ENCODE measurements at places on chromosomes 5 and 9.

DNA sequence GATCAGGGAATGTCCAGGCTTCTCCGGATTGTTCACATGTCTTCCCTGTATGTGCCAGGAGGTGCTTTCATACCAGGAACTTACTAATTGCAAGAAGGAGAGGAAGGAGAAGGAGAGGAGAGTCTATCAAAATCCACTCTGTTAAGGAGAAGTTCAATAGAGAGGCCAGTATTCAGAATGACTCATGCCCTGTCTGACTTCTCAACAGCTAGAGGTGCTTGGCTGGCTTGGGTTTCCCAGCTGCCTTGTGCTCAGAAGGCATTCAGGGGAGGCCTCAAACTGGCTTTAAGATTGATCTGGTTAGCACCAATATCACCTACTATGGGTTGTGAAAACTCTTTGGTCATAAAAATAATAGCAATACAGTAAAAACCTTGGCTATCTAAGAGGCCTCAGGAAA, 167.9 kb upstream of the GLRA1 start:
- DNase-seq = no peak

DNA sequence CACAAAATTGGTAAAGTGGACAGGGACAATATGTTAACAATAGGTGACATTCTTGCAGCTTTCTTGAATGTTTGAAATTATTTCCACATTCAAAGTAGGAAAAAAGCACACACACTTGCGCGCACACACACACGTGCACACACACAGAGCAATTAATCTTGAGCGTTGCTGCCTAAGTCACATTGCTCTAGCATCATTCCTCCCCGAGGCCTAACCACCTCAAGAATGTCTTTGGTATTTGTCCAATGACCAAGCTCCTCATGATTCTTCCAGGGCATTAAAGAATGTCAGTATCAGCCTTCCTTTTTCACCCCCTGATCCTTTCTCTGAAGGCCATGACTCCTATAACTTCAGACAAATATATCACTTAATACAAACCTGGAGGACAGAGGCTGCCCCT, 198.1 kb downstream of the NPR3 start:
- no peak for DNase-seq

DNA sequence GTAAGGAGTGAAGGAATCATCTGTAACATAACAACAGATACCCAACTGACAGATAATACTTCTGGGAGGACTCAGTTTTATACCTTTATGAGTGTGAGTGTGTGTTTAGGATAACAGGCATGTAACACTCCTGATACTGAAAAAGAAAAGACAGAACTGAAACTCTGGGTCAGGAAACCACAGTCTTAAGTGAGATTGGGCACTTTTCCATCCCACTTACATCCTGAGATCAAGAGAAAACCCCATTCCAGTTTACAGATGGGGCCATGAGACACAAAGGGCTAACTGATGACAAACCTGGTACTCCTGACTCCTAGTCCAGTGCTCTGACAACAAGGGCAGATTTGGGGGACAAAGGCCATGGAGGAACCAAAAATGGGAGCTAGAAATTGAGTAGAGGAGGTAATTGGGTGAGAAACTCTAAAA, 18.0 kb downstream of the IL5 start:
- DNase-seq = no peak

- DNase-seq = no peak
Measured at GRCh38 chr9:77952635-77953328, 78.8 kb downstream of the GNAQ start.

- no peak for DNase-seq
Measured at GRCh38 chr9:3962971-3963642, 336.8 kb downstream of the GLIS3 start.

- no peak for DNase-seq
Measured at GRCh38 chr5:78731884-78732283, 83.3 kb upstream of the LHFPL2 start.

DNA sequence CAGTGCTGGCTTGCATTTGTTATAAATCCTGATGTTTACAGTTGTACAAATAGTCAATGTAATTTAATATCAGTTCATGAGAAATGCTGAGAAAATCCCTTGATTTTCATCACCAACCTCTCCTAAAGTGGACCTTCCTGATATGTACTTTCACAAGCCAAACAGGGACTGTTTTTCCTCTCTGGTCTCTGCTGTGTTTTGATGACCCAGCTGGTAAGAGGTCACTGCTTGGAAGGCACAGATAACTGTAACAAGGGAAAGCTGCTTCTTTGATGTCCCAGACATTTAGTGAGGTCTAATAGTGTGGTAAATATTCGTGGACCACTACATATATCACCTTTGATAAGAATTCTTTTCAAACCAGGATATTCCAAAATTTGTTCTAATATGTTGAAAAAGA, 68.7 kb upstream of the HAPLN1 start:
- DNase-seq = no peak

GRCh38 chr9:34072868-34073590, 24.3 kb upstream of the UBAP2 start:
- DNase-seq = no peak

DNA sequence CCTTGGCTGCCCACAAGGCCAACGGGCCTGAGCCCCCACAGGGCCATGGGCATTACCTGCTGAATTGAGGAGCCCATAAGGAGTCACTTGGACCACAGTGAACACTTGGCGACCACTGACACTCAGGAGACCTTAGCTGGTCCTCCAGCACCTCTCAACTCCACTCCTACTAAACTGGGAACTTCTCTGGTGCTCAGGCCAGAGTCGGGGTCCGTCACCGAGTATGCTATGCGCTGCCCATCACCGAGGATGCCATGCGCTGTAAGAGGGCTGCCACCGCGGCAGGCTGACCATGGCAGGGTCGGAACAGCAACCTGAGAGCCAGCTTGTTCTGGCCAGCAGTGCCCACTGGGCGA, 600 bp upstream of the SQSTM1 start:
- DNase-seq = no peak

GRCh38 chr9:134678666-134679443, 37.3 kb downstream of the COL5A1 start:
- no peak for DNase-seq

DNA sequence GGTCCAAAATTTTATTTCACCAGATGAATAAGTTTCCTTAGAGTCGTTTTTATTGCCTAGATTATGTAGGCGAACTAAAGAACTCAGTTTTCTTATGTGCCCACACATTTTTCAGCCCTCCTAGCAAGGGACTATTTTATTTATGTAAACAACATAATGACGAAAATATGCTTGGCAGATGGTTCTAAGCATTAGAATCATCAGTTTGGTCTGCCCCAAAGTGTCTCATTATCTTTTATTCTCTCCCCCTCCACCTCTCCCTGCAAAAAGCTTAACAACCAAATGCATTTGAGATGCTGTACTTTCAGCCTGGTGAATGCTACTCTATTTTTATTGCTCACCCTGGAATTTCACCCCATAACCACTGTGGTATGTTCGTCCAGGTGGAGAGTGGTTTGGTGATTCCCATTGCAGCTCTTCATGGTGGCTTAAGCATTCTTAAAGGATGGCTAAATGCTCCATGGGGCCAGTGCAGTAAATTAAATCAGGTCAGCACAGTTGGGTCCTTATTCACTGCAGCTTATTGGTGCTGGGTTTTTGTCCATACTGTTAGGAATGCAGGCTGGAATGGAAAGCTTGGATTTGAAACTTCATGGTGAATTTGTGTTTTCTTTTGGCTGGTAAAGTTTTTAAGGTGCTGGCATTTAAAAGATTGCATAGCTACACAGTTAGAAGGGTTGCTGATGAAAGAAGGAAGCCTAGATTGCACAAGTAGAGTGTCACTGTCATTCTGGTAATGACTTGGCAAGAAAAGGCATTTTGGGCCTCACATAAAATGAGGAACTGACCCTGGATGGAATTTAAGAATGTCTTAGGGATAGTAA, 39.2 kb downstream of the TLE4 start:
- no peak for DNase-seq

GRCh38 chr5:18959535-18959934, 1028.5 kb downstream of the CDH18 start:
- no peak for DNase-seq

GRCh38 chr5:148849461-148849860, 23.1 kb downstream of the ADRB2 start:
- DNase-seq = no peak

DNA sequence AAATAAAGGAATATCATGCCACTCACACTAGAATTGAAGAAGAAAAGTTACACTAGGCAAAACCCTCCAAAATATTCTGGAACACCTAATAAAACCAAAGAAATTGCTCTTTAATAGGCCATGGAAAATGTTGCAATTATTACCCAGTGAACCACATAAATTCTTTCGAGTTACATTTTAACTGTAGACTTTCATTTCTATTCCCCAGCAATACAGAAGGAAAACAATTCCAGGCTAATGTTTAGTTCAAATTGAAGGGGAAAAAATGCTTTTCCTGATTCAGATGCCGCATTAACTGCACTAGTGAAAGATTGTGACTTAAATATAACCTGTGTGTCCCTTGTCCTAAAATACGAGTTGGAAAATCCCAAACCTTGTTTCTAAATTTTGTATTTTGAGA, 439.3 kb upstream of the ADAMTS16 start:
- DNase-seq = no peak

- DNase-seq = no peak
Measured at GRCh38 chr5:24635209-24635608, 9.6 kb downstream of the CDH10 start.

GRCh38 chr9:4116071-4116581, 183.7 kb downstream of the GLIS3 start:
- no peak for DNase-seq

DNA sequence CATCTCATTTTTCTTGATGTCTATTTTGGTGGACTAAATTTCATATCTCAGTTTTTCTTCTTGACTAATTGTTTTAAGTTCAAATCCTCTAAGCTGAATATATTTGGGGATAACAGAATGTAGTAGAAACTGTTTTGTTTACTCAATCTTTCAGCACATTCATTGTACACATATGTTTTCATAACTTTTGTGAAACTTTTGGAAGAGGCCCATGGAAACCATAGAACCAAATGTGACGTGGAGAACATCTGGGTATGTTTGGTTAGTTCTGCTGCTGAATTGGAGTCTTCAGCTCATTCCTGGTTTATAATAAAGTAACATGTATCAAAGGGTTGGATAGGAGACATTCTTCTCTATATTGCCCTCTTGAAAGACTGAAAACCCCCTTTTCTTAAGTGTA, 88.4 kb downstream of the CCDC171 start:
- no peak for DNase-seq

- DNase-seq = no peak
Measured at GRCh38 chr9:93645149-93645889, 68.9 kb downstream of the PHF2 start.

GRCh38 chr9:113125386-113126035, 25.3 kb upstream of the SLC31A2 start:
- no peak for DNase-seq

DNA sequence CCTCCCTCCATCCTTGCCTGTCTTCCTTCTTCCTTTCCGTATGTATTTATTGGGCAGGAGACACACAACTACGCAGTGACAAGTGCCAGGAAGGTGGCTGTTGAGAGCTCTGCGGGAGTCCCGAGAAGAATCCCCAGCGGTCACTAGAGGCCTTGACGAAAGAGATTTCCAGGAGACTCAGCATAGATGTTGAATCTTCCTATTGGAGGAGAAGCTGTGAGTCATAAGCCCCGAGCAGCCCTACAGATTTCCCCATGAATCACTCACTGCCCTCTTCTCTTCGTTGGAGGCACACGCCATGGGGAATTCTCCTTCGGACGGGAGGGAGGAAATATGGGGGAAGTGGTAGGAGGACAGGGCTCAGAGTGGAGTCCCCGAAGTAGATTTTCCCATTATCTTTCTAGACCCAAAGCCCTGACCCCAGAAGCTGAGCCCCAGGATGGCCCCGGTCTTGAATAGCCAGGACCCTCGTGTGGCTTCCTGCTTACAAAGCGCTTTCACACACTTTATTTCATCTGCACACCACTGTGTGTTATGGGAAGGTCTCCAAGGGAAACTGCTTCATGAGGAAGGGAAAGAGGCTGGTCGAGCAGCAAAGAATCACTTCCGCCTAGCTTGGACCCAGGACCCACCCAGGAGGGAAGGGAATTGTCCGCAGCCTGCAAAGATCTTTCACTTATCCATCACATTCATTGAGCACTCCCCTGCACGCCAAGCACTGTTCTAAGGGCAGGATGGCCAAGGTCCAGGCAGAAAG, 12.7 kb downstream of the DUSP1 start:
- DNase-seq = peak; percentile 20

DNA sequence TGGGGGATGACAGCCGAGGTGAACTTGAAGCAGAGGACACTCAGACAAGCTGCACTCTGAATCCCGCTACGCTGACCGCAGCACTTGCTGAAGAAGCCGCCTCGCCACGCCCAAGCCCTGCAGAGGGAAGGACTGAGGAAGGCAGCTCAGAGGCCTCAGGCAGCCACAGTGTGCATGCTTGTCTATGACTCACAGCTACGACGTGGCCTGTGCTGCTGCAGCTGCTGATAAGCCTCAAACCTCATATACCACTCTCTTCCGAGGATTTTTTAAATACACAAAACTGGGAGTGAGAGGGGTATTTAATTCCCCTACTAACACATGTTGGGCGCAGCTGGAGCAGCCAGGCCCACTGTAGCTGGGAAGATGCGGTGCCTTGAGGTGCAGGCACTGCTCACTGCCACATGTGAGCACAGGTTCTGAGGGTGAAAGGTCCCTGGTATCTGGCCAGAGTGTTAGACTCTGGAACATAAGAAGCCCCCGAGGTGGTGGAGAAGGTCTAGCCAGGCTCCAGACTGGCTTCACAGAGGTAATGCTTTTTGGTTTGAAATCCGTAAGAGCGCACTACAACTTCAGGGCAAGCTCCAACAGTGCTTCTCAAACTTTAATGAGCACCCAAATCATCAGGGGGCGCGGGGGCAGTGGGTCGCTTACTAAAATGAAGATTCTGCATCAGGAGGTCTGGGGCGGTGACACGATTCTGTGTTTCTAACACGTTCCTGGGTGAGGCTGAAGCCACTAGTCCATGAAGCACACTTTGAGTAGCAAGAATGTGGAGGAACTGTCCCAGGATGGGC, 196.8 kb downstream of the AUH start:
- no peak for DNase-seq

GRCh38 chr9:72412483-72413040, 47.6 kb upstream of the ZFAND5 start:
- no peak for DNase-seq

DNA sequence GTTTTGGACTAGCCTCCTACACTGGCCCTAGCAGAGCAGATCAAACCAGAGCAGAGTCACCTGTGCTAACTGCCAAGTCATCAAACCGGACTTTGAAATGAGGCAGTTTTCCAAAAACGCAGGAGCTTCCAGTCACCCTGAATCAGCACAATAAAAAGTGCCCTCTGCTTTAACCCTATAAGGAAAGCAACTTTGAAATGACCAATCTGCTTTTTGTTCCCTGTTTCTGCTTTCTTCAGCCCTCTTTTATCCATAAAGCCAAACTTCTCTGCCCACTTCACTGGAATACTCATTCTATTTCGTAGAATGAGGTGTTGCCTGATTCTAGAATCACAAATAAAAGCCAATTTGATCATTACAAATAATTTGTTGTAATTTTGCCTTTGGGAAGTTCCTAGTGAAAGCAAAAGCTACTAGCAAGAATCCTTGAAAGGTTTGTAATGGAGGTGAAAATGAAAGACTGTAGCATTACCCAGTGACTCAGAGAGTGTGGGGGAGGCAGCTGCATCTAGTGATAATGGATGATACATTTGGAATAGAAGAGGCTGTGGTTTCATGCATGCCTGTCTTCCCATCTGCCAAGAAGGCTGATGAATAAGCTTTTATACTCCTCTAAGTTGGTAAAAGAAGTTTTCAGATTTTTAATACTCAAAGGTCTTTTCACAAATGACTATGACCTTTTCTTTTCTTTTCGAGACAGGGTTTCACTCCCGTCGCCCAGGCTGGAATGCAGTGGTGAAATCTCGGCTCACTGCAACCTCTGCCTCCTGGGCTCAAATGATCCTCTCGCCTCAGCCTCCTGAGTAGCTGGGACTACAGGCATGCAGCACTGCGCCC, 14.9 kb downstream of the SPAAR start:
- DNase-seq = no peak

- DNase-seq = no peak
Measured at GRCh38 chr9:120562861-120563443, 17.0 kb downstream of the CDK5RAP2 start.

Measured in hypothalamus (tissue), 51 donors.